ENCODE measurements at places on chromosomes 7 and 10. TPM values are rescaled to one million over a fixed set of nuclear protein-coding genes. Genes with fewer than 3 reads are reported as not detected.

FAM13C gene
- not detected for total RNA-seq

GRCh38 chr10:92789067-92789466 is 59.3 kb upstream of the EXOC6 start:
- no peaks in the 10 kb centered on the region for H3K4me1 ChIP-seq
- no peak for DNase-seq
- peaks cover 8% of the 10 kb centered on the region for H3K27me3 ChIP-seq
- H3K27ac ChIP-seq = no peak overlapping the region

DNA sequence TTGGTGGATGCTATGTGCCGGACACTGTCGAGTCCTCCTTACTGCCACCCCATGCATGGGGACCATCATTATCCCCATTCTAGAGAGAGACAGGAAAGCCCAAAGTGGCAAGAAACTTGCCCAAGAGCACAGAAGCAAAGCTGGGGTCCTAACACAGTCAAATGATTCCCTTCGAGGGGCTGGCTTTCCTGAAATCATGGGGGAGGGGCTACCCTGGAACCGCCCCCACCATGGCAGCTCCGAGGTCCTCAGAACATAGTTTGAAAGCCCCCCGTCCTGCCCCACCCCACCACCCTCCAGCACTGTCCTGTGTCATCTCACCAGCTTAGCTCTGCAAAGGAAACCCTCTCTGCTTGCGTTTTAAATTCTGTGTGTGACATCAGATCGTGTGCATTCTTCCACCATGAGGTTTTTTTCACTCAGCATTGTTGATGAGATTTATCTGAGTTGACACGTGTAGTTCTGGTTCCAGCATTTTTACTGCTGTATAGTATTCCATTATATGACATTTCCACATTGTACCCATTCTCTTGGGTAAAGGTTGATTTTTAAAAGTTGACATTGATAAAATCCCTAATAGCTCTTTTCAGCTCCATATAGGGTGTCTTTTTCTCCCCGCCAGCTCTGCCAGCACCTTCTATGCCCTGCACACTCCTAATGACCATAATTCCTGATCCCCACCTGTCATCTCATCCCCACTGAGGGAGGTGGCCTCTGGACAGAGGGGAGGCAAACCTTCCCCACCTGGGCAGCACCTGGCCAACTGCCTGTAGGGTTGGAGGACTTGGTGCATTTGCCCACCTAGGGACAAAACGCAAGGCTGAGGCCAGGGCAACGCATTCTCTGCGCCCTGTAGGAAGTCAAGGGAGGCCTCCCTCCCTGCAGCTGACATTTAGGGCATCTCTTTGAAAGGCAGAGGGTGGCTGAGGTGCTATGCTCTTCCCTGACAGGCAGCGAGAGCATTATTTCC is 100.2 kb upstream of the GPR26 start:
- DNase-seq = no peak
- H3K4me1 ChIP-seq = no peaks in the 10 kb centered on the region
- no peaks in the 10 kb centered on the region for H3K36me3 ChIP-seq

DNA sequence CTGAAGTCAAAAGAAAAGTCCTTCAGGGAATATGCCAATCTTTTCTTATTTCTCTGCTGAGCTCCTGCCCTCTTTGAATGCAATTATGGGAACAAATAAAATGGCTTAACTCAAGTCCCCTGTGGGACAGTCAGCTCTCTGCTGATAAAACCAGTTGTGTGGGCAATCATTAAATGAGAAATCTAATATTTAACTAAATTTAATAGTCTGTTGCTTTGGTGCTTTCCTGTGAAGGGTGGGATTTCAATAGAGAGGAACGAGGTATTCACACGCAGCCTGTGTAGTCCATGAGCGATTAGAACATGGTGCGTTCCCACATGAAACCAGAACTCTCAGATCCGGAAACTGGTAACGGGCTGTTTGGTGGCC is 138.4 kb downstream of the PAXIP1 start:
- H3K27me3 ChIP-seq = peaks cover 25% of the 10 kb centered on the region
- no peak overlapping the region for H3K4me3 ChIP-seq
- no peak for DNase-seq
- no peaks in the 10 kb centered on the region for H3K36me3 ChIP-seq

DNA sequence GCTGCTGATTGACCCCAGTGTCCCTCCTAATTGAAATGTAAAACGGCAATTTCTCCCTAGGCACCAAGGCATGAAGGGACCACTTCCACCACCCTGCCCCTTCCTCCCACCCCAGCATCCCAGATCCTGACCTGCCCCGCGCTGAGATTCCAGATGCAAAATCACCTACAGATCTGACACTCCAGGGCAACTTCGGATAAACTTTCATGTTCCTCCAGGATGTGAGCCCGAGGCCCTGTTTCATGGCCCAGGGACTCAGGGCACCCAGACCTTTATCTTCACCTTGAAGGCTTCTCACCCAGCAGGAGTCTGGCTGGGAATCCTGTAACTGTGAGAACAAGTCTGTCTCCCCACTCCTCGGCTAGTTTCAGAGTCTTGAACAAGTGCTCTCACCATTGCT is 361.8 kb downstream of the PLXNA4 start:
- no peak overlapping the region for H3K4me3 ChIP-seq
- DNase-seq = no peak
- H3K36me3 ChIP-seq = no peaks in the 10 kb centered on the region
- H3K27ac ChIP-seq = no peak overlapping the region
- H3K4me1 ChIP-seq = no peaks in the 10 kb centered on the region
